ENCODE measurements at places on chromosomes 11 and 22.

- no peak for DNase-seq
These were observed 106.4 kb upstream of the ANO1 start for GRCh38 chr11:69971741-69972140.

DNA sequence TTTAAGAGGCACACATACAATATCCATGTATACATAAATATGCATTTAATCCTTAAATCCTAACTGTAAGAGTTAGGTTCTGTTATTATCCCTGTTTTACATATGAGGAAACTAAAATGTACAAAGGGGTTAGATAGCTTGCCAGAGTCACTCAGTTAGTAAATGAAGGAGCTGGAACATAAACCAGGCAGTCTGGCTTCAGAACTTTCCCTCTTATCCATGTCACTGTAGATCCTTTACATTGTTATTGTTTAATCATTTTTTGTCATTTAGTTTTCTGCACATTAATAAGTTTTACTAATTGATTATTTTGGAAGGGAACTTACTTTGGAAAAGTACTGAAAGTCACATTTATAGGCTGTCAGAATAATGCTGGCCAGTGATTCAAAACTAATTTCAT, 282.4 kb downstream of the TMEM135 start:
- no peak for DNase-seq

DNA sequence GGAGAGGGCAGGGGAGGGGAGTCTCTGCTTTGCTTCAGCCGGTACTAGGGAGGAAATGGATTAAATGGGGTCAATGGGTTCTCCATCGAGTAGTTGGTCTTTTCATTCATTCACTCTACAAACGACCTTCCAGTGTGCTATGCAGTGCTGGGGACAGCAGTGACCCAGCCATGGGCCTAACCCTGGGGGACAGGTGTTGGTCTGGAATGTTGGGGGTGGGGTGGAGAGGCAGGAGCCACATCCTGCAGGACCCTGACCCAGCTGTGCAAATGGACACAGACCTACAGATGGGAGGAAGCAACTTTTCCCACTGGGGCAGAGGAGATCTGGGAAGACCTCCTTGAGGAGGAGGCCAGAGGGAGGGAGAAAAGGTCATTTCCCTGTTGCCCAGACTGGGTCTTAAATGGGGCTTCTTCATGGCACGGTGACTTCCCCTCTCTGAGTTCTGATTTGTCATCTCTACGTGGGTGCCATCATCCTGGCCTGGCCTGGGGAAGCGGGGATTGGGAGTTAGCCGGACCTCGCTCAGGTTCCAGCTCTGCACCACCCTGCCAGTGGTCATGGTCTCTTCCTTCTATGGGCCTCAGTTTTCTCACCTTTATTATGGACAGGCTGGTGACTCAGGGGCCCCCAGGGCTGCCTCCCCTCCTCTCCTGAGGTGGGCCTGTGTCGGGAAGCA, 2.0 kb downstream of the CYTH4 start:
- DNase-seq: no peak

- no peak for DNase-seq
These were observed 19.5 kb downstream of the MRGPRD start for GRCh38 chr11:68961245-68961644.

DNA sequence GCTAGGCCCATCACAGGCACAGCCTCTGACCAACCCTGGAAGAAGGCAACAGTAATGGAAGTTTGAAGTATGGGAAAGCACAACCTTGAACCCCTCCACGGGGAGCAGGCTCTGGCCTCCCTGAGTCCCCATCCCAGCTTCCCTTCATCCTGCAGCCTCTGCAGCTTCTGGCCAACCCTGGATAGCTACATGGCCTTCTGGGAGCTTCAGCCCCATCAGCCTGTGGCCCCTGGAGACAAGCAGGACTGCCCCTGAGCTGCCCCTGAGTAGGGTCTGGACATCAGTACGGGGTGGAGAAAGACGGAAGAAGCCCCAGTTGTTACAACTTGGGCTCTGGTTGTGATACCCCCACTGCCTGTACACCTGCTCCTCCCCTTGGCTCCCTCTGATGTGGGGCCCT, 113.8 kb upstream of the CD82 start:
- DNase-seq: no peak

DNA sequence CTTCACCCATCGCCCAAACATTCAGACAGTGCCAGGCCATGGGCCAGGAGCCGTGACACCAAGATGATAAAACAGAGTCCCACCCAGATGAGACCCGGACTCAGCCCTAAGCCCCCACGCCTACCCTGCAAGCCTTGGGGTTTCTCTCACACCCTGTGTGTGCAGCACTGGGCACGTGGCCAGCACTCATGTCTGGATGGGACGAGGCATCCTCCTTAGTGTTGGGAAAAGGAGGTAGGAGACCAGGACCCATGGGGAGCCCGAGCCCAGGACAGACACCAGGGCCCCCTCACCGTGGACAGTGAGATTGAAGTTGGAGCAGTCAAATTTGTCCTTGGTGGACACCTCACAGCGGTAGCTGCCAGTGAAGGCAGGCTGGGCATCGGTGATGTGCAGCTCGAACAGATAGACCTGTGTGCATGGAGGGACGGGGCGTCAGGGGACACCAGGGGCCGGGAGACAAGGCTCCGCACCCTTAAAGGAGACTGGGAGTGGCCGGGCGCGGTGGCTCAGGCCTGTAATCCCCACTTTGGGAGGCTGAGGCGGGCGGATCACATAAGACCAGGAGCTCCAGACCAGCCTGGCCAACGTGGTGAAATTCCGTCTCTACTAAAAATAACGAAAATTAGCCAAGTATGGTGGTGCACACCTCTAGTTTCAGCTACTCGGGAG, 4.2 kb downstream of the MYBPC3 start:
- no peak for DNase-seq

DNA sequence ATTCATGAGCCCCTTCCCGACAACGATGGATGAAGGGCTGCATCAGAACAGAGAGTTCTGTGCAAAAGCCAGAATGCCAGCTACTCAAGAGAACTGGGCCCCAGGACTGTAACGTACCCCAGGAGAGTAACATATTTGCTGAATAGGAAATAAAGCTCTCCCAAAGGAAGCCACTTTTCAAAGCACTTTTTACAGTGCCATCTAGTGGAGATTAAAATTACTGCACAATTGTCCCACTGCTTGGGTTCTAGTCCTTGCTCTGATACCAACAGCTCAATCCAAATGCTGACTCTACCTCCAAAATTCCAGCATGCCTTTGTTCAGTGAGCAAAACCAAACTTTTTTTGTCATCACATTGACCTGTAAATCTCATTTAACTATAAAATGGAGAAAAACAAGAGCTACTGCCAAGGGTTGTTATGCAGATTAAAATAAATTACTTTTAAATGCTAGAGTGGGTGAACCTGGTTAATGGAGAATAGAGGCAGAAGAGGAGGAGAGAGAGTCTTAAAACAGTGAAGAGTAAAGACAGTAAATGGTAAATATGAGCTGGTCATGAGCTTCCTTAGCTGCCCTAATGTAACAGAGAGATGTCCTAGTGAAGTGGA, 87.6 kb upstream of the FSHB start:
- no peak for DNase-seq

All from central memory CD4-positive, alpha-beta T cell (primary cell).